Renal cortex interstitium (tissue), 15 donors: ENCODE measurements at places on chromosomes 5 and 9.
A peak's percentile ranks its signal among the peaks of the same experiment; 100 is the strongest.

DNA sequence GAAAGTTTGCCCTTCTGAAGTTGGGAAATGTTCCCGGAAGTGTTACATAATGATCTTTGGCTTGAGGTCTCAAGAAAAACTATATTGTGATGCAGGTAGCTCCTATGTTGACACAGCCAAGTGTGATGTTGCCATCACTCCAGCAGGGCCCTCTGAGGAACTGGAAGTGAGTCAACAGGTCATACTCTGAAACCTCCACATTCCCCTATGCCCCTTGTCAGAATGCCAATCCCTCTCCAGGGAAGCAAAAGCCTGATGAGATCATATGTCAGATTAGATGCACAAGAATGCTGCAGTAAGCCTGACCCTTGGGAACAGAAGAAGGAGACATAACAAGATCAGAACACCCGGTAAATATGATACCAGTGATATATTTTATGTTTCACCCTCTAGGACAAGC lies 66.8 kb upstream of the ITGA2 start:
- no peak for DNase-seq

GRCh38 chr5:32232441-32233219 lies 58.5 kb upstream of the GOLPH3 start:
- DNase-seq, result peak; percentile 35

- no peak for DNase-seq
These were observed 17.8 kb downstream of the LRRC8A start for GRCh38 chr9:128899566-128900322.

- DNase-seq, result no peak
These were observed 110.6 kb downstream of the RAPGEF6 start for GRCh38 chr5:131524431-131524830.

- DNase-seq, result no peak
These were observed 276.2 kb upstream of the POU5F2 start for GRCh38 chr5:94017579-94017978.

GRCh38 chr5:8641786-8642505 lies 773.0 kb downstream of the MTRR start:
- DNase-seq, result no peak

DNA sequence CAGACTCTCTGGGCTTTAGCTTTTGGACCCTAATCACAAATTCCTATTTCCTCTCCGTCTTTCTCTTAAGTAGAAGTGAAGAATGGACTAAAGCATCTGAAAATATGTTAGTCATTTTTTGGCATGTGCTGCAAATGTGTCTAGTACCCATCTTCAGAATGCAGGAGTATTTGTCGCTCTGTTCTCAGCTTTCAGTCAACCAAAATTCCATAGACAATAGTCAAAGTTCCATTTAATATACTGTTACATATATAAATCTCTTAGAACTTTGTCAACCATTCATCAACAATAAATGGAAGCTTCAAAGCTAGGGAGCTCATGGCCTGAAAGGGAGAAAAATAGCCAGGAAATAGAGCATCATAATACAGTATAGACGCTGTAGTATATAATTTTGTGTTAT lies 509.4 kb downstream of the BNC2 start:
- DNase-seq, result no peak
